Uterus (tissue), 4 donors: ENCODE measurements at places on chromosomes 13 and 19. TPM values are rescaled to one million over a fixed set of nuclear protein-coding genes. Genes with fewer than 3 reads are reported as not detected.

TJP3 gene
- 0.37 TPM for total RNA-seq

GRCh38 chr13:32257649-32258048 is 57.5 kb downstream of the ZAR1L start:
- H3K4me3 ChIP-seq = no peak overlapping the region
- no peak for DNase-seq
- no peaks in the 10 kb centered on the region for H3K36me3 ChIP-seq
- no peaks in the 10 kb centered on the region for H3K27me3 ChIP-seq
- H3K27ac ChIP-seq = no peak overlapping the region
- H3K4me1 ChIP-seq = no peaks in the 10 kb centered on the region

SUPT5H gene
- total RNA-seq = 31.5 TPM

DNA sequence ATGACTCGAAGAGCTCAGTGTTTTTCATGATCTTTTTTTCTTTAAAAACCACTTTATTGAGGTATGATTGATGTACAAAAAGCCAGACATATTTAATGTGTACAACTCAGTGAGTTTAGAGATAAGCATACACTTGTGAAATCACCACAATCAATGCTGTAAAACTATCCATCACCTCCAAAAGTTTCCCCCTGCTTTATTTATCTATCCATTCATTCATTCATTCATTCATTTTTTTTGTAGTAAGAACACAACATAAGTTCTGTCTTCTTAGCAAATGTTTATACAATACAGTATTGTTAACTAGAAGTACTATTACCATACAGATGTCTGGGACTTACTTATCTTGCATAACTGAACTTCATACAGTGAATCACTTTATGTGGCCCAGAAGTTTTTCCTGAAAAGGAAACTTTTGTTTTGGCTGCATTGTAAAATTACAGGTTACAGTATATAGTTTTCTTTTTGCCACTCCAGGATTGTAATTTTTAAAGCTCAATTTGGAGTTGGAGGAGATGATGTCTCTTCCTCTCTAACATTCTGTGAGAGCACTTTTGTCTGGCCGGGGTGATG is 6.7 kb downstream of the RAP2A start:
- H3K4me3 ChIP-seq = no peak overlapping the region
- H3K27me3 ChIP-seq = no peaks in the 10 kb centered on the region
- DNase-seq = no peak
- H3K4me1 ChIP-seq = no peaks in the 10 kb centered on the region
- no peaks in the 10 kb centered on the region for H3K36me3 ChIP-seq

DNA sequence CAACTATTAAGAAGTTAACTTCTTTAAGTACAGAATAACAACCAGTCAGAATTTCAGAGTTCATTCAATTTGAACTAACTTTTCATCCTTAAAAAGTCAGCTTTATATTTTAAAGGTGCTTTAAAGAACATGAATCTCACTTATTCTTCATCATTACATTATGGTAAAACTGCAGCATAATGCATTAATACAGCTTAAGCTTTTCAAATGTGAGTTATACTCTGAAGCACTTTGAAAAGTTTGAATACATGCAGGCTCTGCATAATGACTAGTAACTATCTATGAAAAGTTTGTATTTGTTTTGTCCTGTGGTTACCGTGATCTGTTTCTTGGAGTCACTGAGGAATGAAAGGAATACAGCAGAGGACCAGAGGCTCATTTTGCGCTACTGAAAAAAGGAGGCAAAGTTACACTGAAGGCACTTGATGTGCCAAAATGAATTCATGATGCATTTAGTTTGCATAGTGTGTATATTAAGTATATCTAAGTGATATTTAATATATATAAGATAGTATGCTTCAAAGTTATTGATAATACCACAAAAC is 4.1 kb downstream of the PCDH17 start:
- H3K4me3 ChIP-seq = no peak overlapping the region
- H3K27me3 ChIP-seq = no peaks in the 10 kb centered on the region
- H3K4me1 ChIP-seq = no peaks in the 10 kb centered on the region
- peak overlapping the region; percentile 71 for H3K27ac ChIP-seq

- H3K36me3 ChIP-seq = no peaks in the 10 kb centered on the region
- H3K27ac ChIP-seq = no peak overlapping the region
- H3K4me1 ChIP-seq = no peaks in the 10 kb centered on the region
- no peaks in the 10 kb centered on the region for H3K27me3 ChIP-seq
- DNase-seq = no peak
Observed at GRCh38 chr19:33507021-33507956, 14.3 kb downstream of the PEPD start.
